ENCODE measurements at places on chromosomes 5 and 9.

- peak; percentile 87 for ATAC-seq
Observed at GRCh38 chr9:85431339-85432102, 310.2 kb downstream of the AGTPBP1 start.

- no peak for ATAC-seq
Observed at GRCh38 chr5:160703547-160704189, 148.3 kb downstream of the ATP10B start.

- no peak for ATAC-seq
Observed at GRCh38 chr5:107437986-107438510, 232.7 kb downstream of the EFNA5 start.

GRCh38 chr9:34457266-34458012 lies 931 bp downstream of the FAM219A start:
- peak; percentile 68 for ATAC-seq

Data from motor neuron (in vitro differentiated cells).